ENCODE measurements at places on chromosomes 5 and 9.

DNA sequence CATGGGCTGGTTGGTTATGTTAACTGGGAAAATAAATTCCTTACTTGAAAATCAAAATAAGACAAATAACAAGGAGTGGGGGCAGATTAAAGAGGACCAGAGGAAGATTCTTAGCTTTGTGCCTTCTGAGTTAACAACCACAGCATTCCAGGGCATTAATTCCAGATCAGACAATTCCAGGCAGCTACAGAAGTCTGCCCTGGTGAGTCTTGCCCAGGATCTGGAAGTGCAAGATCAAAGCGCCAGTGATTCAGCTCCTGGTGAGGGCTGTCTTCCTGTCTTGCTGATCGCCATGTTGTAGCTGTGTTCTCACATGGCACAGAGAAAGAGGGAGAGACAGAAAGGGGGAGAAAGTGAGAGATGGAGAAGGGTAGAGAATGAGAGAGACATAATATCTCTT, 65.6 kb downstream of the ANXA2R start:
- DNase-seq: no peak

DNA sequence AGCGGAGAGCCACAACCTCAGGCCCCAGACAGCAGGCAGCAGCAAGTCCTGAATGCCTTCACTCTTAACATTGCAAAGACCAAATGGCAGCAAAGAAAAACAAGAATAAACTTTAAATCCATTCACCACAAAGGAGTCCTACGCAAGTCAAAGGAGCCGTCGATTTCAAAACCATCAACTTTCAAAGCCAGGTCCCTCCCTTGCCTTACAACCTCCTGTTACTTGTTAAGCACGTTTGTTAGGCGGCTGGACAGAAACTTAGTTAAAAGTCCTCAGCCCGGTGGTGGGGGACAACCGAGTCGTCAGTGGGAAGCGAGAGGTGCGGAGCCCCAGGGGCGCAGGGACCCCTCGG, 938 bp downstream of the LPAR1 start:
- peak; percentile 69 for DNase-seq

DNA sequence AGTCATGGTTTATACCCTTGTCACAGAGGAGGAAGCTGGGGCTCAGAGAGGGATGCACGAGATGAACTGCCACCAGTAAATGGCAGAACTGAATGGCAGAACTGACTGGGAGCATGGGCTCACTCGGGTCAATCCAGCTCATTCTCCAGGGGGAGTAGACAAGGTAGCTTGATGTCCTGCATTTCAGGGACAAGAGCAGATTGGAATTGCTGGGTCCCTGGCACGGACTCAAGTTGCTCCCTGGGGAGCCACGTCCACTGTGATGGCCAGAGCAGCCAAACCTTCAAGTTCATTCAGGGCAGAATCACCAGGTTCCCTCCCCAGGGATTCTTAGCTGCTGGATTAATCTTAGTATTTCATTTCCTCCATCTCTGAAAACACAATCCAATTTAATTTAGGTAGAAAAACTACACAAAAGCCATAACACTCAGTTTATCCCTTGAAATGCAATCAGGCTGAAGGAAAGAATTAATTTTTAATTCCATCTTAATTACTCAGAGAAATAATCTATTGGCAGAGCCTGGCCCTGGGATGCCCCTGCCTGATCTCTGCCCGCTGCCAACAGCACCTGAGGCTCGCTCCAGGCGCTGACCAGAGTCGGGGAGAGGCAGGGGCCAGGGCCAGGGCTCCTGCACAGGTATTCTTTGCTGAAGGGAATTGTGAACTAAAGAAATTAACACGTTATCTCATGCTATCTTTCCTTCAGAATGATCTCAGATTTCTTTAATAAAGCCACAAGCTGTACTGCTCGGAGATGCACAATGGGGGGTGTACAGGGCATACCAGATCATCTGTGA, 42.0 kb upstream of the UNC5A start:
- DNase-seq: no peak

GRCh38 chr5:39648848-39649227, 224.1 kb upstream of the DAB2 start:
- DNase-seq: no peak

DNA sequence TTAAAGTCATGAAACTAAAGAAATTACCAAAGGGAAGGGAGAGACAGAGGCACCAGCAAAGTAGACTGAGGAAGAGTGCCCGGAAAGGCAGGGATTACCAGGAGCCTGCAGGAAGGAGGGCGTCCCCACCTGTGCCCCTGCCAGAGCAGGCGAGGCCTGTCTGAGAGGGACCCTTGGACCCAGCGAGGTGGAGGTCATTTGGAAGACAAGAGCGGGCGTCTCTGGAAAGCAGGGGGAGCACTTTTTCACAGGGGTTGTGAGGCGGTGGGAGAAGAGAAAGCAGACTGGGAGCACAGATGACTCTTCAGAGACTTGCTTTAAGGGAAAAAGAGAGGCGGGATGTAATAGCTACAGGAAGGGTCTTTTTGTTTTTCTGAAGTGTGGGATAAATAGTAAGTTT, 27.5 kb upstream of the SLC2A8 start:
- DNase-seq: no peak

DNA sequence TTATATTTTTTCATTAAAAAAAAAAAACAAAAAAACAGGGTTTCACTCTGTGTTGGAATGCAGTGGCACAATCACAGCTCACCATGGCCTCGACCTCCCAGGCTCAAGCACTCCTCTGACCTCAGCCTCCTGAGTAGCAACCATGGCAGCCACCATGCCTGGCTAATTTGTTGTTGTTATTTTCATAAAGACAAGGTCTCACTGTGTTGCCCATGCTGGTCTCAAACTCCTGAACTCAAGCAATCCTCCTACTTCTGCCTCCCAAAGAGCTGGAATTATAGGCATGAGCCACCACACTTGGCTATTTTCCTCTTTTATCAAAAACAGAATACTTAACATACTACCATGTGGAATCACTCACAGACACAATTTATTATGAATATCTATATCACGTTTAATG, 46.7 kb downstream of the UBAP2 start:
- DNase-seq: no peak

- DNase-seq: no peak
These were observed 404.0 kb downstream of the PDE4D start for GRCh38 chr5:59489551-59489950.

DNA sequence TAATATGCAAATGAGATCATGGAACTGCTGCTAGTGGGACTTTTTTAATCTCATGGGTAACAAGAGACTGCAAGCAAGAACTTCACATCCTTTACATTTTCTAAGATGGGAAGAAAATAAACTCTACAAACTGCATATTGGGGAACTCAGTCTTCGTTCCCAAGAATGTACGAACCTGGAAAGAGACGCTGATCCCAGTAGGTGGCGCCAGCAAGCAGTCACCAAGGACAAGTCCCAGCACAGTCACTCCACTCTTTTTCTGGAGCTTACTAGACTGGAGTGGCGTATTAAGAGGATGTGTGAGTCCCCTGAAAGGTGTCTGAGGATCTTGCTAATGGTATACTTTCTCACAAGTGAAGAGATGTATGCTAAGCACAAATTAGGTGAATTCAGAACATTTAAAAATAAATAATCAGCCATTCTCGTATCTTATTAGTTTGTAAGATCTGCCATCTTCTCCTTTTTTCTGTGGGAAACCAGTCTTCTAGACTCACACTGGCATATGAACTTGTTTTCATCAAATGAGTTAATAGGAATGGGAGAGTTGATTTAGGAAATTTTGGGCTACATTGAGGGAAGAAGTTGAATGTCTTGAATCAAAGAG, 16.0 kb upstream of the PUM3 start:
- peak; percentile 60 for DNase-seq

- no peak for DNase-seq
These were observed 38.7 kb downstream of the NLN start for GRCh38 chr5:65760504-65761275.

- no peak for DNase-seq
These were observed 140.9 kb downstream of the NR3C1 start for GRCh38 chr5:143262393-143263174.

DNA sequence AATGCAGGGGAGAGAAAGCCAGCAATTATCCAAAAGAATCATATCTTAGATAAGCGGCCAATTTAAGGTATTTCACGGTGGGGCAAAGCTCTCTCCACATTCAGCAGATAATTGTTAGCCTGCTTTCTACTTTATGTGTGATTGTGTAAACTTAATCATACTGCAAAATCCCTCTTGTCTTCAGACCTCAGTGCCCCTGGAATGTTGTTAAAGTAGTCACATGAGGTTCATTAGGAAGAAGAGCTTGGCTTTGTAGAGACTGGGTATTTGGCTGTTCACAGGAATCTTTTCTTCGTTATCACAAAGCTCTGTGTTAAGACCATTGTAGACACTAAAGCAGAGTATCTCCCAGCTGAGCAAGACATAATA, 127.0 kb downstream of the RFK start:
- DNase-seq: no peak

DNA sequence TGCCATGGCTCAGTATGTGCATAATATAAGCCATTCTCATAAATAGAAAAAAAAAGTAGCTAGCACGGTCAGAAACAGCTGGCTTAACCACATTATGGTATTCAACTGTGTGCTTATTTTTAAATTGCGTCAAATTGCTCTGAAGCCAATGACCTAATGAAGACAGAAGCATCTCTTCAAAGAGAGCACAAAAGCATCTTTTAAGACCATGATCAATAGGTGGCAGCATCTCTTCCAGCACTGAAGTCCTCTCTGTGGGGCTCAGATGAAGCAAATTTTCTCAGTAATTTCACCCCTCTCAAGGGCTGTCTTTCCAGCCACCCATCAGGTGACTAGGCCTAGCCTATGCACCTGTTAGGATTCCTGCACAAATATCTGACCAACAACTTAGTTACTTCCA, 251.4 kb downstream of the GLIS3 start:
- peak; percentile 10 for DNase-seq

- DNase-seq: no peak
These were observed at the start of gene IL3 for GRCh38 chr5:132060501-132061161. TSS of gene IL3 (plus strand) at chr5:132060655. CDS start at chr5:132060707, 52 bp downstream.

DNA sequence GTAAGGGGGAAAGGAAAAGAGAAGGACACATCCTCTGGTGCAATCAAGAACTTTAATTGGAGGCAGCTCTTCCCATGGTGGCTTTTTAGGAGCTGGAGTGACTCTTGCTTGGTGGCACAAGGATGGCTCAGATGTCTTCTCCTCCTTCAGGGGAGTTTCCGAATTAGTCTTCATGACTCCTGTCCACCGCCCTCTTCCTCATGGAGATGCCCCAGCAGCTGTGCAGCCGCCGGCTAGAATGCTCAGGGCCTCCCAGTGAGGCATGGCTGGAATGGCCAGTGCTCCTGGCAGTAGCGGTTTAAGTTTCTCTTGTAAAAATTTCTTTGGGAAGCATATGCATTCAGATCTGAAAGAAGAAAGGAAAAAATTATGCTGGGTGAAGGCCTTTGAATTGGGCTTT, 8.8 kb upstream of the TEX53 start:
- DNase-seq: no peak

DNA sequence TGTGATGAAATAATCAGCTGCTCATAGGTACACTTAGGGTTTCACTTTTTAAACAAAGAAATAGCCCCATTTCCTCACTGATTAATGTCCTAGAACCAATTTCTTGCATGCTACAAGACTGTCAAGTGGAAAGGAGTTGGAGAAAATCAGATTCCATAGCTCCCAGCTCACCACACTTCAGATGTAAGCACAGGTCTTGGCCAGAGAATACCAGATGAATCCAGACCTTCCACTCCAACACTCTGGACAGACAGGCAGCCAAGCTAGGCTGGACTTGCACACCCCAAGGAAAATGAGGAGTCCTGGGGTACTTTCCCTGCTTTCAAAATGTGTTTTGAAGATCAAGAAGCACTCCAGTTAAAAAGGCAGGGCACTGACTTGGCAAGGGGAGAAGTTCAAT, 68.5 kb downstream of the KLHL3 start:
- no peak for DNase-seq

DNA sequence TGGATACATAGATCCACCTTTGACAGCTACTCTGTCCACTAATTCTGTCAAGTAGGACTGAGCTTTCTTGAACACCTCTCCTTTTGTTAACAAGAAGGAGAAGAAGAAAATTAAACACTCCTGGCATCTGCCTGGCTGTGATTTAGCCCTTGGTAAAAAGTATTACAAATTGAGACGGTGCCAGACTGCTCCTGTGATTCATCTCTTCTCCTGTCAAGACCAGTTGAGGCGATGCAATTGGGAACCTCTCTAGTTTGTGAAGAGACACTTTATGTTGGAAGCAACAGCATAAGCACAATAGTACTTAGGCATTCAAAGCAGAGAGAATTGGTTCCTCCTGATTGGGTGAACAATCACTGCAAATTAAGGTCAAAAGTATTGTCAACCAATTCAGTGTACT, 72.7 kb downstream of the GHR start:
- DNase-seq: no peak

GRCh38 chr9:36559036-36559695, 13.5 kb upstream of the MELK start:
- DNase-seq: no peak

- no peak for DNase-seq
These were observed 37.2 kb downstream of the NREP start for GRCh38 chr5:111719773-111720172.

GRCh38 chr9:73680831-73681230, 529.2 kb downstream of the ANXA1 start:
- no peak for DNase-seq

DNA sequence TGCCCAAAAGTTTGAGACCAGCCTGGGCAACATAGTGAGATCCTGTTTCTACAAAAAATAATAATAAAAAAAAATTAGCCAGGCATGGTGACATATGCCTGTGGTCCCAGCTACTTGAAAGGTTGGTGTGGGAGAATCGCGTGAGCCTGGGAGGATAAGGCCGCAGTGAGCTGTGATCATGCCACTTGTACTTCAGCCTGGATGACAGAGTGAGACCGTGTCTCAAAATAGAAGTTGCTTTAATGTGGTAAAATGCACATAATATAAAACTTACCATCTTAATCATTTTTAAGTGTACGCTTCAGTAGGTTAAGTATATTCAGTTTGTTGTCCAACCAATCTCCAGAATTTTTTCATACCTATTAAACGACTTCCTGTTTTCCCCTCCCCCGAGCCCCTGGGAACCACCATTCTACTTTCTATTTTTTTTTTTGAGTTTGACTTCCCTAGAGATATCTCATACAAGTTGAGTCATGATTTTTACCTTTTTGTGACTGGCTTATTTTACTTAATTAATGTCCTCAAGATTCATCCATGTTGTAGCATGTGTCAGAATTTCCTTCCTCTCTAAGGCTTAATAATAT, 120.1 kb upstream of the POC5 start:
- DNase-seq: no peak

- DNase-seq: no peak
These were observed 740.1 kb upstream of the FAM174A start for GRCh38 chr5:99795031-99795430.

DNA sequence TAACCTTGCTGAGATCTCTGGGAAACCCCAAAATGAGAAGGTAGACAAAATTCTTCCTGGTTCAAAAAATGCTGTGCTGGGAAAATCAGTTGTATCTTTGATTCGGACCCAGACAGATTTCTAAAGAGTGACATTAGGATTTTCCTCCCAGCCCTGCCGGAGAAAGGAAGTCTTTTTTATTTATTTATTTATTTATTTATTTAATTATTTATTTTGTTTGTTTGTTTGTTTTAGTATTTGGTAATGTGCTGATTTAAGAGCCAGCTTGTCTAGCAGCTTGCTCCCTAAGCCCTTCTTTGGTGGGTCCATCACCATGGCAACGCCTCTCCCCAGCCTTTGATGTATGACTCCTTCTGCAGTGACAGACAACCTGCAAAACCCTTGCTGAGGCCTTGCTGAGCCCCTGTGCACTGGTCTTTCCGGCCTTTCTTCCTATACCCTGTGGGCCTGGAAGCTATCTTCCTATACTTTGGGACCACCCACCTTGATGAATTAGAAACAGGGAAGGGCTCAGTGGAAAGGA, 60.6 kb upstream of the AFAP1L1 start:
- no peak for DNase-seq

GRCh38 chr9:31471010-31471409, 913.4 kb upstream of the ACO1 start:
- no peak for DNase-seq

All from SJCRH30 (cell line).